ENCODE measurements at places on chromosomes 3 and 15.
A peak's percentile ranks its signal among the peaks of the same experiment; 100 is the strongest.

- DNase-seq, result no peak
Observed at GRCh38 chr3:170033489-170033888, 4.3 kb upstream of the GPR160 start.

DNA sequence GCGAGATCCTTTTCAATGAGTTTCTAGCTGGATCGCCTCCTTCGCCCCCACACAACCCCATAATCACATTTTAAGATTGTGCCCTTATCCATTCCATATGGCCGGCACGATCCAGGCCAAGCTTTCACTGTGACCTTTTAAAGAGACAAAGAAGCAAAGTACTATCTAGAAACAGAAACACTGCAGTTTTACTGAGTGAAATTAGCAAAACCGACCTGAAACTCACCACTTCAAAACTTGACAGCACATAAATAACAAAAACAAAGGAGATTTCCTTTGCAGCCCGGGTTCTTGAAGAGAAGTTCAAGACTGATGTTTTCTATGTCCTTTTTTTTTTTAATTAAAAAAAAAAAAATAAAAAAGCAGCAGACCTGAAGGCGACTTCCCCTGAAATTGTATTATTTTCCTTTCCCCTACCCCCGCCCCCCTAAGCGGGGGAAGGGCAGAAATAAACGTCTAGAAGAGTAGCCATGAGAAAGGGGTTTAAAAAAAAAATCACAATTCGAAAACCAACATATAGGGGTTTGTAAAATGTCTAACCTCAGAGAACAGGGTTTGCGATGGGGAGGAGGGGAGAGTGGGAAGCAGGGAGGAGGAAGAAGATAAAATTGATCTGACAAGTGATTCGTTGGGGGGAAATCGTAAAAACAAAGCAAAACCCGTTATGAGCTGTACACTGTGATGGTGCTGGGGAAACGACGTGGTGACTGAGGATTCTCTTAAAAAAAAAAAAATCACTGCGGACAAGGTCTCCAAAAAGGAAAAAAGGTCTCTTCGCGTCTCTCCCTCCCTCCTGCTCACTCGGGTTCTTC is 1.5 kb downstream of the SATB1 start:
- peak; percentile 88 for DNase-seq

DNA sequence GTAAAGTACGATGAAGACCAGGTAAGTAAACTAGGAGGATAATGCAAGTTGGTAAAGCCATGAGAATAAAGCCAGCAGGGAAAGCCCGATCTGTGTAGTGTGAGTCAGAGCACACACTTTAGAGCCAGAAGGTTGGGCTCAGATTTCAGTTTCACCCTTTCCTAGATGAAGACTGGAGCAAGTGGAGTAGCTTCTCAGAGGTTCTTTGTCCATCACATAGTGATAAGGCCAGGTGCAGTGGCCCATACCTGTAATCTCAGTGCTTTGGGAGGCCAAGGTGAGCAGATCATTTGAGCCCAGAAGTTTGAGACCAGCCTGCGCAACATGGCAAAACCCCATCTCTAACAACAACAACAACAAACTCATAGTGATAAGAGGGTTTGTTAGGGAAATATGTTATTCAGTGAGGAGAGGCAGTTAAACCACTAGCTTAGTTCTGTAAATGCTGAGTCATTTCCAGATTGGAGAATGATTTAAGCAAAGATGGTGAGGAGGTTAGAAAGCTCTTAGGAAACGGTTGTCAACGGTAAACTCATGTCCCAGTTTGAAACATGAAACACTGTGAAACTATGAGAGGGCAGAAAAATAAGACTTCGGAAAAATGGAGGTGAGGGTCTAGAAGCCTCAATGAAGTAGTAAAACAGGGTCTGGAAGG is 39.0 kb downstream of the IL12A start:
- DNase-seq, result peak; percentile 43

GRCh38 chr3:101690972-101691371 is 4.5 kb upstream of the RPL24 start:
- peak; percentile 36 for DNase-seq

GRCh38 chr3:162390891-162391290 is 894.3 kb downstream of the OTOL1 start:
- no peak for DNase-seq

GRCh38 chr3:110887176-110887575 is 184.4 kb upstream of the NECTIN3 start:
- no peak for DNase-seq

GRCh38 chr15:61201322-61201721 is 27.8 kb downstream of the RORA start:
- no peak for DNase-seq

GRCh38 chr15:68097029-68097428 is 42.9 kb downstream of the PIAS1 start:
- no peak for DNase-seq

Data from MM.1S (cell line).